ENCODE measurements at places on chromosomes 13 and 19.

DNA sequence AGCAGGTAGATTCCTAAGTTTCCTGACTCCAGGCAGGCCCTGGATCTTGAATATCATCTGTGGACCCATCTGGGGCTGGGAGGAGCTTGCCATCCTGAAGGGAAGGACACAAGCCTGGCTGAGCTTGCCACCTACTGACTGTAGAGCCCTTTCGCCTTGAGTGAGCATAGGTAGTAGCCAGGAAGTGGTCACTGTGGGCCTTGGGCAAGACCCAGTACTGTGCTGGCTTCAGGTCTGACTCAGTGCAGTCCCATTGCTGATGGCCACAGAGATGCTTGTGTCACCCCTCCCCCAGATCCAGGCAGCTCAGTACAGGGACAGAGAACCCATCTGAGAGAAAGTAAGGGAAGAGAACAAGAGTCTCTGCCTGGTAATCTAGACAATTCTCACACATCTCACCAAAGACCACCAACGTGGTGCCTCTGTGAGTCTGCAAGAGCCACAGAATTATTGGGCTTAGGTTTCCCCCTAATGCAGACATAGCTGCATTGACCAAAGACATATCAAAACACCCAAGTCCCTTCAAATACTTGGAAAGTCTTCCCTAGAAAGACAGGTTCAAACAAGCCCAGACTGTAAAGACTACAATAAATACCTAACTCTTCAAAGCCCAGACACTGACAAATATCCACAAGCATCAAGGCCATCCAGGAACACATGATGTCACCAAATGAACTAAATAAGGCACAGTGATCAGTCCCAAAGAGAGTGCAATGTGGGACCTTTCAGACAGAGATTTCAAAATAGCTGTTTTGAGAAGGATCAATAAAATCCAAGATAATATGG, 108.2 kb upstream of the WASF3 start:
- DNase-seq = no peak
- no peaks in the 10 kb centered on the region for H3K27me3 ChIP-seq
- no peaks in the 10 kb centered on the region for H3K4me1 ChIP-seq
- H3K36me3 ChIP-seq = no peaks in the 10 kb centered on the region
- H3K4me3 ChIP-seq = no peak overlapping the region

- no peak overlapping the region for H3K27ac ChIP-seq
- H3K4me1 ChIP-seq = 0 out of 2 replicates have a peak, but pooled peaks cover 2% of the 10 kb centered on the region
- no peak overlapping the region for H3K4me3 ChIP-seq
- H3K27me3 ChIP-seq = peaks cover 4% of the 10 kb centered on the region
Observed at GRCh38 chr19:45345506-45345860, 4.9 kb downstream of the KLC3 start.

DNA sequence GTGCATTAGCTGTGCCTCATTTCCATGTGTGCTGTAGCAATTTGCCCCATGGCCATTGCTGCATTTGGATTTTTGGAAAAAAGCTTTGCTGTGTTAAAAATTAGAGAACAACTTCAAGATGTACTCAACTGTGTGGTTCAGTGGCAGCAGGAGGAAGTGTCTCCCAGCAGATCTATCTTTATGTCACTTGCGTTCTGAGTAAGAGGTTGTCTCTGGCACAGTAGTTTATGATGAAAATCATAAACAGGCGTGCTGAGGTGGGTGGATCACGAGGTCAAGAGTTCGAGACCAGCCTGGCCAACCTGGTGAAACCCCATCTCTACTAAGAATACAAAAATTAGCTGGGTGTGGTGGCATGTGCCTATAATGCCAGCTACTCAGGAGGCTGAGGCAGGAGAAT, 29.0 kb upstream of the RNF17 start:
- no peak for DNase-seq
- H3K4me3 ChIP-seq = no peak overlapping the region
- no peaks in the 10 kb centered on the region for H3K27me3 ChIP-seq
- no peaks in the 10 kb centered on the region for H3K4me1 ChIP-seq
- H3K36me3 ChIP-seq = peaks cover 6% of the 10 kb centered on the region
- H3K27ac ChIP-seq = no peak overlapping the region

- no peak overlapping the region for H3K27ac ChIP-seq
- H3K36me3 ChIP-seq = no peaks in the 10 kb centered on the region
- no peak for DNase-seq
Observed at GRCh38 chr19:13071444-13072187, 31.0 kb downstream of the LYL1 start.

- H3K36me3 ChIP-seq = no peaks in the 10 kb centered on the region
- DNase-seq = no peak
- H3K27me3 ChIP-seq = no peaks in the 10 kb centered on the region
- H3K27ac ChIP-seq = no peak overlapping the region
- no peaks in the 10 kb centered on the region for H3K4me1 ChIP-seq
Observed at GRCh38 chr13:72199640-72200039, 332.6 kb upstream of the DACH1 start.

- H3K36me3 ChIP-seq = peaks cover 33% of the 10 kb centered on the region
- peaks cover 25% of the 10 kb centered on the region for H3K27me3 ChIP-seq
- no peak overlapping the region for H3K27ac ChIP-seq
- DNase-seq = no peak
Observed at GRCh38 chr19:41999878-42000208, 5.8 kb upstream of the ATP1A3 start.

DNA sequence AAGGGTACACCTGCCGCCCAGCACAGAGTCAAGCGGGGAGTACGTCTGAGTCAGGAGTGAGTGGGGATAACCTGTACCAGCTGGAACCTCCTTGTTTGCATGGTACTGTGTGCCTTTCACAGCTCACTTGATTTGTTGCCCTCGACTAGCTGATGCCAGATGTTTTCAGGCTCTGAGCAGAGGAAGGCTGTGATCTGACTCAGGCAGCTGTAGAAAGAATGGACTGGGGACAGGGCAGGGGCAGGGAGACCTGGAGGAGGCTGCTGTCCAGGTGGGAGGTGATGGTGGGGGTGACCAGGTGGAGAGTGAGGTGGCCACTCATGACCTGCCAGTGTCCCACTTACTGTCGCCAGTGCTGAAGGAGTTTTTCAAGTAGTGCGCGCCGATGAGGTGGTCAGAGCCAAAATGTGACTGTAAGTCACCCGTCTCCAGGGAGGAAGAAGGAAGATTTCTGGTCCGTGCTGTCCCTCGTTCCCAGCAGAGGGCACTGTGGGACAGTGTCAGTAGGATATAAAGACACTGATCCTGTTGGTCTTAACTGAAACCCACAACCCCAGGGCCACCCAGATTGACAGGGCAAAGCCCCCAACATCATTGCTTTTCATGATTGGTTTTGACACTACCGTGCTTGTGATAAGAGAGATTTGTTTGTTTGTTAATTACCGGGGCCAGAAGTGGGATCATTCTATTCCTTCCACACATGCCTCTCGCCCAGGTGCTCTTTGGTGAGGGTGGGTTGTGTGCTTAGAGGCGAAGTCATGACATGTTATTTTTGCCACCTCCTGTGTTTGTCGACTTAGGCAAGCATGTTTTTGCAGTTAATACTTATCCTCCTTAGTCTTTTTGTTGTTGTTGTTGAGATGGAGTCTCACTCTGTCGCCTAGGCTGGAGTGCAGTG, 128.4 kb downstream of the DPF1 start:
- H3K27ac ChIP-seq = no peak overlapping the region
- no peaks in the 10 kb centered on the region for H3K4me1 ChIP-seq
- peaks cover 35% of the 10 kb centered on the region for H3K36me3 ChIP-seq
- H3K27me3 ChIP-seq = no peaks in the 10 kb centered on the region

DNA sequence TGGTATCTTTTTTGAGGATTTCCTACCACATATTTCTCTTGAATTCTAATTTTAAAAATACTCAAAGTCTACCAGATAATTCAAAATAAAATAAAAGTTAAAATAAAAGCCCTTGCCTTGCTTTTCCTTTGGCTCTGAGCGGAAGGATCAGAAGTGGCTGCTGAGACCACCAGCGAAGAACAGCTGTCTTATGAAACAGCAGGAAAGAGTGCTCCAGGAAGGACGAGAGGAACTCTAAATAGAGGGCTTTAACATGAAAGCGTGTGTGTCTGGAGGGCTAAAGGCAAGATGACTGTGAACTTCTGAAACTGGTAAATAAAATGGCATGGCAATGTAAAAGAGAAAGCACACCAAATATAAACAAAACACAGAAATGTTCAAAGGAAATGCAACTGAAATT, 521.5 kb upstream of the SPRY2 start:
- H3K4me1 ChIP-seq = no peaks in the 10 kb centered on the region
- no peak overlapping the region for H3K4me3 ChIP-seq
- no peak overlapping the region for H3K27ac ChIP-seq
- H3K36me3 ChIP-seq = no peaks in the 10 kb centered on the region

- H3K27ac ChIP-seq = no peak overlapping the region
- no peak overlapping the region for H3K4me3 ChIP-seq
- H3K27me3 ChIP-seq = no peaks in the 10 kb centered on the region
- H3K4me1 ChIP-seq = peaks cover 9% of the 10 kb centered on the region
Observed at GRCh38 chr13:109779876-109780510, 6.4 kb downstream of the IRS2 start.

GRCh38 chr13:110380359-110381028, 73.4 kb downstream of the COL4A2 start:
- peaks cover 6% of the 10 kb centered on the region for H3K36me3 ChIP-seq
- peaks cover 2% of the 10 kb centered on the region for H3K4me1 ChIP-seq
- DNase-seq = no peak
- no peak overlapping the region for H3K27ac ChIP-seq
- H3K27me3 ChIP-seq = no peaks in the 10 kb centered on the region
- no peak overlapping the region for H3K4me3 ChIP-seq

GRCh38 chr19:28394725-28395124, 818.2 kb downstream of the UQCRFS1 start:
- no peak overlapping the region for H3K27ac ChIP-seq
- H3K4me3 ChIP-seq = no peak overlapping the region
- H3K36me3 ChIP-seq = no peaks in the 10 kb centered on the region
- peaks cover 7% of the 10 kb centered on the region for H3K4me1 ChIP-seq

DNA sequence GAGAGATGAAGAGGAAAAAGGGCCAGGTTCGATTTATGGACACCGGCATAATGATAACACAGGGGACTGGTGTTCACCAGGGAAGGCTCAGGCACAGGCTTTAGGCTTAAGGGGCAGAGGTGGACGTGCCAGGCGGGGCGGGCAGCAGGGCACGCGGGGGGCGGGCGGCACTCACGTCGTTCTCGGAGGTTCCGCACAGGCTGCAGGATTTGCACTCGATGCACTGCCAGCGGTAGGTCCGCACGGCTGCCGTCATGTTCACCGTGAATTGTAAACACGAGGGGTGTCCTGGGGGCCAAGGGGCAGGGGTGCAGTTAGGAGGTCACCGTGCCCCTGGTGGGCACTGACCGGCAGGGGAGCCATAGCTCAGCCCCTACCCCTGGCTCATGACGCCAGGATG, 10.6 kb downstream of the DPF1 start:
- H3K27ac ChIP-seq = no peak overlapping the region
- peaks cover 16% of the 10 kb centered on the region for H3K36me3 ChIP-seq
- no peaks in the 10 kb centered on the region for H3K27me3 ChIP-seq
- DNase-seq = no peak
- no peak overlapping the region for H3K4me3 ChIP-seq

- no peak for DNase-seq
- no peak overlapping the region for H3K27ac ChIP-seq
- no peaks in the 10 kb centered on the region for H3K36me3 ChIP-seq
- no peaks in the 10 kb centered on the region for H3K4me1 ChIP-seq
- no peaks in the 10 kb centered on the region for H3K27me3 ChIP-seq
Observed at GRCh38 chr13:32150794-32151193, 119.2 kb downstream of the FRY start.

- H3K4me3 ChIP-seq = no peak overlapping the region
- H3K27ac ChIP-seq = no peak overlapping the region
- DNase-seq = no peak
- peaks cover 3% of the 10 kb centered on the region for H3K36me3 ChIP-seq
- H3K4me1 ChIP-seq = no peaks in the 10 kb centered on the region
Observed at GRCh38 chr13:47904891-47905290, 96.2 kb downstream of the SUCLA2 start.

DNA sequence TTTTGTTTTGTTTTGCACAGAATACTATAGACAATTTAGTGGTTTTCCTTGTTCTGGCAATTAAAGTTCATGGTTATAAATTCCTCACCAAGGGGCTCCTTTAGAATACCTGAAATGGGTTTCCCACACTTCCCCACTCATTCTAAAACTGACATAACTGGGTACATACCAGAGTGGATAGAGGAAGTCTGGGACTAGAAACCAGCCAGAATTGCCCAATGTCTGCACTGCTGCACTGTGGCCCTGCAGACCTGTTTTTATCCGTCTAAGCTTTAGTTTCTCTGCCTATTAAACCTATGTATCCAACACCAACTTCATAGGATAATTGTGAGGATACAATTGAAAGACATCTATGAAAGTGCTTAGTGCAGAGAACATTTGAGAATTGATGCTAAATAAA, 498.6 kb downstream of the KCTD12 start:
- H3K4me3 ChIP-seq = no peak overlapping the region
- no peak overlapping the region for H3K27ac ChIP-seq
- H3K27me3 ChIP-seq = no peaks in the 10 kb centered on the region

DNA sequence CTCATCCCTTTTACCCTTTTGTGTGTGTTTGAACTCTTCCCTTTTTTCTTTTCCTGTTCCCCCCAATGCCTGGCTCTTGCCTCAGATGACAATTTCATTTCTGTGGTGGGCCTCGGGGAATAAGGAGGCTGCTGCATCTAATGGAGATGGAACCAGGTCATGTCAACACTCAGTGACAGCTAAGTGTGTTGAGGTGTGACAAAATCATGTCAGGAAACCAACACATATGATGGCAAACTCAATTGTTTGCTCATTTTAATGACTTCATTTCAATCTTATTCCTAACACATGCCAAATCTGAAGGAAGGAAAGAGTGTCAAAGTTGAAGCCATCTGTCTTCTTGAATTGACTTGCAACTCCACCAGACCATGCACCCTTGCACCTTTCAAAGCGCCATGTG, 36.7 kb downstream of the TNFSF11 start:
- H3K27ac ChIP-seq = no peak overlapping the region
- no peaks in the 10 kb centered on the region for H3K4me1 ChIP-seq
- no peak for DNase-seq
- H3K27me3 ChIP-seq = no peaks in the 10 kb centered on the region
- H3K4me3 ChIP-seq = no peak overlapping the region
- peaks cover 4% of the 10 kb centered on the region for H3K36me3 ChIP-seq

- H3K4me1 ChIP-seq = no peaks in the 10 kb centered on the region
- no peaks in the 10 kb centered on the region for H3K27me3 ChIP-seq
- no peak for DNase-seq
- H3K4me3 ChIP-seq = no peak overlapping the region
- no peaks in the 10 kb centered on the region for H3K36me3 ChIP-seq
- H3K27ac ChIP-seq = no peak overlapping the region
Observed at GRCh38 chr13:42394711-42395085, 122.7 kb downstream of the AKAP11 start.

DNA sequence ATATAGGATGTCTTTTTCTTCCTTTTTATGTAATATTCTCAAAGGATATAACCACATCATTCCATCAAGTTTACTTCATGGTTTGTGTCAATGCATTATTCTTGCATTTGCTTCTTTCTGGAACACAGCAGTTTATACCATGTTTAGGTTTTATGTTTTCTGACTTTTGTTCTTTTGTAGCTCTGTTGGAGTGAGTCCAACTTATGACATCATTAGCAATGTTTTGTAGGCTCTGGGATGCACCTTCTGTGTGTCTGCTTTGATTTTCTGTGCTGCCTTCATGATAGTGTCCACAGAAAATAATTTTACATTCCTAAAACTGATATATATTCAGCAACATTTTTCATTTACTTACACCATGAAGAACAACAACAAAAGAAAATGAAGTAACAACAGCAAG, 68.9 kb downstream of the SHISA2 start:
- DNase-seq = no peak
- H3K4me1 ChIP-seq = peaks cover 4% of the 10 kb centered on the region
- H3K27me3 ChIP-seq = no peaks in the 10 kb centered on the region
- peaks cover 4% of the 10 kb centered on the region for H3K36me3 ChIP-seq
